ENCODE measurements at places on chromosomes 5 and 9.

- no peak for DNase-seq
These were observed 53.4 kb downstream of the INIP start for GRCh38 chr9:112664531-112664930.

GRCh38 chr5:170769246-170769645 is 14.3 kb upstream of the GABRP start:
- no peak for DNase-seq

DNA sequence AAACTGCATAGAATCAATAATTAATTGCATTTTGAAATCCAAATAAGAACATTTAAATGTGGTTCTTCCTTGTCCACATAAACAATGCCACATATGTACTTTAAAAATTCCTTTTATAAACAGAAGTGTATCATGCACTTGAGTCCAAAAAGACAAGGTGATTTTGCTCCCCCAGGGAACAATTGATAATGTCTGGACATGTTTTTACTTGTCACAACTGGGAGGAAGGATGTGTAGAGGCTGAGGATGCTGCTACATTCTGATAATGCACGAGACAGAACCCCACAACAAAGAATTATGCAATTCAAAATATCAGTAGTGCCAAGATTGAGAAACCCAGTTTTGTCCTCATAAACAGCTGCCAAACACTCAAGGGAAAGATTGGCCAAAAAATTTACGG is 181.1 kb upstream of the ISL1 start:
- DNase-seq: no peak

GRCh38 chr5:103216137-103216536 is 42.4 kb upstream of the MACIR start:
- DNase-seq: no peak

GRCh38 chr9:6733831-6734230 is 23.9 kb upstream of the KDM4C start:
- no peak for DNase-seq

DNA sequence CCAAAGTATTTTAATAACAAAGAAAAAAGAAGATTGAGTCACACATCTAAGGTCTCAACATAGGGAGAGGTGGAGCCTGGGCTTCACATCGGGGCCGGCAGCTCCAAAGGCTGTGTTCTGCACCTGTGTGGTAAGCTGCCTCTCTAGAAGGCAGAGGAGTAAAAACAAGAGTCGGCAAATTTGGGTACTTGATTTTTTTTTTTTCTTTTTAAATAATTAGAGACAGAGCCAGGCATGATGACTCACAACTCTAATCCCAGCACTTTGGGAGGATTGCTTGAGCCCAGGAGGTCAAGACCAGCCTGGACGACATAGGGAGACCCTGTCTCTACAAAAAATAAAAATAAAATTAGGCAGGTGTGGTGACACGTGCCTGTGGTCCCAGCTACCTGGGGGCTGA is 4.7 kb downstream of the URM1 start:
- no peak for DNase-seq

DNA sequence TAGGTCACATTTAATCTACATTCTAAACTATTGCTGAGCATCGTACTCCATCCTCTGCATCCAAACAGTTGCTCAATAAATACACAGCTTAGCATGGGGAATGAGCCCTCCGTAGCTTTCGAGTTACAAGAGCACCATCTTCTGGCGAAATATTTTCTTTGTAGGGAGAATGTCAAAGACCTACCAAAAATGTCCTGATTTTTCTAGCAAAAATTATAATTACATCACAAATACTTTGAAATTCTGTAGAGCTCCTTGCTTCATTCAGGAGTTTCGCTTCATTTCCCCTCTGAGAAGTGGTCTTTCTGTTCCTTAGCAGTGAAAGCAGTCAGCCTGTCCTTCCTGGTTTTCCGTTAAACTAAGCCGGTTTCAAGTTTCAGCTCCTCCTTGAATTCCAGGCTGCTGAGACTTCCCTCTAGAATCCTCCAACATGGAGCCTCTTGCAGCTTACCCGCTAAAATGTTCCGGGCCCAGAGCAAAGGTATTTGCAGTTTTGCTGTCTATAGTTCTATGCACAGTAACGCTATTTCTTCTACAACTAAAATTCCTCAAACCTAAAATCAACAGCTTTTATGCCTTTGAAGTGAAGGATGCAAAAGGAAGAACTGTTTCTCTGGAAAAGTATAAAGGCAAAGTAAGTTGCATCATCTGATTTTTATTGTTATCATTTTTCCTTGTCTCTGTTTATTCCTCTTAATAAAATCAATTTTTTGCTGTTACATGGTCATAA is at the start of gene GPX8:
GPX8 (plus strand) TSS at position 409 of the 730 bp plus-strand sequence; CDS start at position 431, 22 bp downstream.
- DNase-seq: no peak

DNA sequence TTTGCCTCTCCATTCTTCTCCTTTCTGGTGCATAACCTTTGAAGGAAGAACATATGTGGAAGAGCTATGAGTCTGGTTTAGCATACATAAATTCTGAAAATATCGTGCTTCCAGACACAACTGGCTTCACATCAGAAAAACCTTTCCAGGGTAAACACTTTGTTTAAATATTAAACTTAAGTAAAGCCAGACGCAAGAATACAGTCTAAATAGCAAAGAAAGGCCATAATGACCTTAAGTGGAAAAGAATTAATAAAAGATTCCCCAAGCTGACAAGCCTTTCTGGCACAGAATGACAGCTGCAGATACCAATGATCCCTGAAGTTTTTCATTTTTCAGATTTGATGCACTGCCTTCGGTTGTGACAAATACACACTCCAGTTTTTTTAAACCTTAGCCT is 13.5 kb upstream of the TSSK1B start:
- no peak for DNase-seq

GRCh38 chr9:78928625-78929405 is 631.9 kb downstream of the PSAT1 start:
- no peak for DNase-seq

- no peak for DNase-seq
These were observed 141.9 kb downstream of the CDK5RAP2 start for GRCh38 chr9:120438111-120438510.

DNA sequence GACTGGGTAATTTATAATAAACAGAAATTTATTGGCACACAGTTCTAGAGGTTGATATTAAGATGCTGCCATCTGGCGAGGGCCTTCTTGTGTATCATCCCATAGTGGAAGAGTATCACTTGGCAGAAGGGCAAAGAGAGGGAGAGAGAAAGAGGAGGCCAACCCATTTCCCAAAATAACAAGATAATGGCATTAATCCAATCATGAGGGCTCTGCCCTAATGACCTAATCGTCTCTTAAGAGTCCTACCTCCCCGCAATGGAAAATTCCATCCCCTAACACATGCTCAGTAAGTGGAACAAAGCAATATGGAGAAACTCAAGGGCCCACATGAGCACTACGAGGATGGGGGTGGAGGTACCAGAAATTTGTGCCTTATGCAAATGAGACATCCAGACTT is 17.6 kb upstream of the VDAC1 start:
- no peak for DNase-seq

DNA sequence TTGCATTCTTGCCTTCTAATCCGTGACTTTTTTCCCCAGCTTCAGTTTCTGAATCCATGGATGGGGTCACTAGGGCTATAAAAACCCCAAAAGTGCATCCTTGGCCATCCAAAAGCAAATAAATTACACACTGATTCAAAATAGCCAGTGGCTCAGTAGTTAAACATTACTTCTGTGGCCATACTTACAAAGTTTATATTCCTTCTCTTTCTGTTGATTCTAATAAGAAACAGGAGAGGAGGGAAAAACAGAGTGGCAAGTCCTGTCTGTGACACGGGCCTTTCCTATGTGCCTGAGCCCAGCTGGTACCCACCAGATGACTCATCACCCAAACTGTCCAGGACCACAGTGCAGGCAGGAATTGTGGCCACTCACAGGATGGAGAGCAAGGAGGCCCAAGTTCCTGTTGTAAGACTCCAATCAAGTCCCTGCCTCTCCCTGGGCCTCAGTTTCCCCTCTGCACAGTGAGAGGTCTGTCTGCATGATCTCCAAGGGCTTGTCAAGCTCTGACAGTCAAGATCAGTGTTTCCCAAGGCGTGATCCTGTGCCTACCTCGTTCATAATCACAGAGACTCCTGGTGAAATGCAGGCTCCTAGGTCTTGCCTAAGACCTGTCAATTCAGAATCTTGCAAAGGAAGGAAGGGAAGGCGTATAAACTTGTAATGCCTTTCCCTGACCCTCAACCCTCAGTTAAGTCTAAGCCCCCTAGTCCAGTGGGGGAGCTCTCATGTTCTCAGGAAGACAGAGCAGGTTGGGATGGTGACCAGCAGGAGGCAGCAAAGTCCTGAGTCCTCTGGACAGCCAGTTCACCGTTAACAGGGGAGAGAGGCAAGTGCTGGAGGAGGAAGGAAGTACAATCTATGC is 29.5 kb downstream of the TNIP1 start:
- peak; percentile 79 for DNase-seq

GRCh38 chr5:79093762-79094161 is 17.8 kb upstream of the BHMT start:
- no peak for DNase-seq

GRCh38 chr9:114652776-114653555 is 4.6 kb downstream of the TEX53 start:
- no peak for DNase-seq

GRCh38 chr5:18882154-18882553 is 1105.8 kb downstream of the CDH18 start:
- no peak for DNase-seq

GRCh38 chr9:30484690-30485089 is 1899.8 kb upstream of the ACO1 start:
- DNase-seq: no peak

DNA sequence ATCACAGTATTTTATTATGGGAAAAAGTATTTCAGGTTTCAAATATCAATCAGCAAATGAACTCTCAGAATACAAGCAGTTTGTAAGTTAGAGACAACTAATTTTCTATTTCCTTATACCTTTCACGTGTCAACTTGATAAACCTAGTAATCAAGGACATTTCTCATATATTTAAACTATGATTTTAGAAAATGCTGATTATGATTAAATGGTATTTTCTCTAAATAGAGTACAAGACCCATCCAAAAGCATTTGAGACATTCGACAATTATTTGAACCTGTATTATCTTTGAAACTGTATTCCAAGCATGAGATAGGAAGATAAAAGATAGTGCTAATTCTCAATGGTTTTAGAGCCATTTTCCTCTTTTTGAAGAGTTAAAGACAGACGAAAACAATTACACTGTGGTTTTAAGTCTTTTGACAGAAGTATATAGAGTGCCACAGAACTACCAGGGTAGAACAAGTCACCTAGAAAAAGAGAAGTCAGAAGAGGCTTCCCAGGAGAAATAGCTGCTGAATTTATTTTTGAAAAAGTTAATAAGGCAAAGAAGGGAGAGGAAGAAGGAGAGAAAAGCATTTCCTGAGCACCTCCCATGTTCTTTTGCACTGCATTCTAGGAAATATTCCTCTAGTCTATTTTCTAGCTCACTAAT is 5.6 kb downstream of the MEIKIN start:
- no peak for DNase-seq

- no peak for DNase-seq
These were observed 6.2 kb downstream of the REEP5 start for GRCh38 chr5:112915831-112916230.

DNA sequence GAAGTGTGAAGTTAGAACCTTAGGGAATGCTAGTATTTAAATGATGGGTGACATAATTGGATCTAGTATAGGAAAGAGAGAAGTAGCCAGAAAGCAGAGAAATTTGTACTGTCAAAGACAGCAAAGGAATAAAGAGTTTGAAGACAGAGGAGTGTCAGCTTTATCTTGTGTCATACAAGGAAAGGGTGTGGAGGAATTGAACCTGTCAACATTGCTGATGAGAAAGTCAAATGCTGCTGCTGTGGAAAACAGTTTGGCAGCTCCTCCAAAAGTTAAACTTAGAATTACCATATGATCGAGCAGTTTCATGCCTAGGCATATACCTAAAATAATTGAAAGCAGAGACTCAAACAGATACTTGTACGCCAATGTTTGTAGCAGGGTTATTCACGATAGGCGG is 63.7 kb downstream of the DENND4C start:
- no peak for DNase-seq

GRCh38 chr5:30981576-30981975 is 211.9 kb upstream of the CDH6 start:
- DNase-seq: no peak

GRCh38 chr9:87118594-87118993 is 171.3 kb upstream of the GAS1 start:
- no peak for DNase-seq

DNA sequence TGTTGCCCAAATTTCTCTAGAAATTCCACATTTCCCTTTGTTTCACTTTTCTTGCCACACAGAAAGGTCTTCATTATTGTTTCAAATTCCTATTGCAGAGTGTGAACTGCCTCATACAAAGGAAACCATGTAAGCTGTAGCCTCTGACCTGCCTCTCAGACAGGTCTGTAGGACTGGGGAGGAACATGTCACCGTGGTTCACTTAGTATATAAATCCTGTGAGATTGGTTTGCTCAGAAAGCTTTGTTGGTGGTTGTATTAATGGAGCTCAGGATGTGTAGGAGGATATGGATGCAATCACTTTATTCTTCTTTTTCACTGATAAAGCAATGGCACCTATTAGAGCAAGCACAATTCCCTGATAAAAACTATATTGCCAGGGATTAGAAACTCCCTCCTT is 4.2 kb downstream of the SGCD start:
- no peak for DNase-seq

DNA sequence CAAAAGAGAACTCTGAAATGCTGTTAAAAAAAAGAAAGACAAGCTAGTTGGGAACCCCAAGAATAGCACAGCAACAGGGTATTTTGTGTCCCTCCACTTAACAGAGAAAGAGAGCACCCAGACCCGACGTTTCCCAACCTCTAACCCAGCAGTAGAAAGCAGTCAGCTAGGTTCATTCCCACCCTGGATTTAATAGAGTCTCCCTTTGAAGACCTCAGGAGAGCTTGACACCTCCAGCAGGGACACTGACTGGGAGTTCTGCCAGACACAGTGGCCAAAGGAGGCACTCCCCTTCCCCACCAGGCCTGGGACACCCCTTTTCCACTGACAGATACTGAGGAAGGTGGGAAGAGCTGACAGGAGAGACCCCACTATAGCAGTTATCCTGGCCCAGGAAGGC is 337.5 kb upstream of the MSX2 start:
- no peak for DNase-seq

- DNase-seq: no peak
These were observed 3.9 kb downstream of the RASGRF2 start for GRCh38 chr5:80963966-80964481.

GRCh38 chr9:91220491-91221135 is 141.1 kb downstream of the AUH start:
- no peak for DNase-seq

DNA sequence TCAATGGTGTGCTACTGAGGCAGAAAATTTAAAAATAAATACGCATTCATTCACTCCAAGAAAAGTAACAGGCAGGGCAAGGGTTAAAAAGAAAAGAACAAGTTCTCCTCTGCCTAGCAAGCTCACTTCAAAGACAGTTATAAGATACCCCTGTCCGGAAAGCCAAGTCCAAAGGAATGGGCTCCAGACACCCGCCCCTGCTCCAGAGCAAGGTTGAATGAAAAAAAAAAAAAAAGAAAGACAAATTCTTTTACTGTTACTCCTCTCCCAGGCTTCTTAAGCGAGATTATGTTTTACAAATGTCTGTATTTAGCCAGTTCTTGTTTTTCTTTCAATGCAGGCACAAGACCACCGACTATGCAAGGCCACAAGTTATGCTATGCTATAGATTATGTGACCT is 9.1 kb upstream of the ANXA2R start:
- DNase-seq: no peak

- no peak for DNase-seq
These were observed 2.2 kb upstream of the CIZ1 start for GRCh38 chr9:128193469-128194096.

GRCh38 chr9:92590377-92590776 is 54.6 kb upstream of the ECM2 start:
- DNase-seq: no peak

- no peak for DNase-seq
These were observed 1.6 kb downstream of the ZFYVE16 start for GRCh38 chr5:80409367-80409966.

Data from hematopoietic multipotent progenitor cell treated with erythropoietin and hydrocortisone succinate and interleukin-3 and kit ligand, for 15 days (in vitro differentiated cells).